ENCODE measurements at places on chromosomes 1 and 21. TPM values are rescaled to one million over a fixed set of nuclear protein-coding genes. Genes with fewer than 3 reads are reported as not detected.

DNA sequence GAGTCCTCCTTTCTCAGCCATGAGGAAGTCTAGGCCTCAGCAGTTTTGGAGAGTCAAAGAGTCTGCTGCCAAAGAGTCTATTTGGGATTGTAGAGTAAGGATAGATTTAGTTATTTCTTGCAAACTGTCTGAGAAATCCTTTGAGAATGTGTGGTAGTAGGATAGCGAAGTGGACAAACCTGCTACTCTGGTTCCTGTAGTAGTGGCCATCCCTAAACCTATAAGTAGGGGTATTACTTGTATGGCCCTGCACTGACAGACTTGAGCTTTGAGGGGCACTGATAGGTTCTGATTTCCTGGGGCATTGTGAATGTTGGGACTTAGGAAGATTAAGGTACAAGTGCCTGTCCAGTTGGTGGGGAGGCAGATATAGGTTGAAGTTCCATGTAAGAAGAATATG is 115.9 kb upstream of the SGIP1 start:
- DNase-seq, result no peak

GRCh38 chr1:223827193-223827663 is 18.5 kb downstream of the TP53BP2 start:
- DNase-seq, result peak; percentile 16

- no peak for DNase-seq
Observed at GRCh38 chr21:29669416-29669815, 270.4 kb downstream of the GRIK1 start.

DNA sequence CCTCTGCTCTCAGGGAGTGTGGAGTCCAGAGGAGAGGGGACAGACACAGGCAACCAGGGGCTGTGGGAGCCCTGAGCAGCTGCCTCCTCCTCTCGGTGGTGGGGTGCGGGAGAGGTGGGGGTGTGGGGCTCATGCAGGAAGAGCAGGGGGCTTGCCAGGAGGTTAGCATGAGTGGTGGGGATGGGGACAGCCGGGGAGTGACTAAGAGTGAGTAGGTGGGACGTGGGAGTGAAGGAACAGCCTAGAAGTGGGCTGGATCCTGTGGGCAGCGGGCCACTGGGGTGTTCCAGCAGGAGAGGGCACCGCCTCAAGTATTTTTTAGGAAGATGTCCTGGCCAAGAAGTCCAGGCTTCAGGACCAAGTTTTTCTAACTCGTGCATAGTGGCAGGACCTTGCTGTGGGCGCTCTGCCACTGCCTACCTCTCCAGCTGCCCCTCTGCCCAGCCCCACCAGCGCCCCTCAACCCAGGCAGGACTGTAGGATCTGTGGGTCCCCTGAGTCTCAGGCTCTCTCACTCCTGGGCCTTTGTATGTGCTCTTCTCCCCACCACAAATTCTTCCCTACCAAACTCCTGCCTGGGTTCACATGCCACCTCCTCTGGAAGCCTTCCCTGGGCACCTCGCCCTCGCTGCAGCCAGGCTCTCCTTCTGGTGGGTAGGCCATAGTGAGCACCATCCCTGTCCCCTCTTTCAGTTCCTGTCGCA is 18.8 kb upstream of the LHX4 start:
- no peak for DNase-seq

DNA sequence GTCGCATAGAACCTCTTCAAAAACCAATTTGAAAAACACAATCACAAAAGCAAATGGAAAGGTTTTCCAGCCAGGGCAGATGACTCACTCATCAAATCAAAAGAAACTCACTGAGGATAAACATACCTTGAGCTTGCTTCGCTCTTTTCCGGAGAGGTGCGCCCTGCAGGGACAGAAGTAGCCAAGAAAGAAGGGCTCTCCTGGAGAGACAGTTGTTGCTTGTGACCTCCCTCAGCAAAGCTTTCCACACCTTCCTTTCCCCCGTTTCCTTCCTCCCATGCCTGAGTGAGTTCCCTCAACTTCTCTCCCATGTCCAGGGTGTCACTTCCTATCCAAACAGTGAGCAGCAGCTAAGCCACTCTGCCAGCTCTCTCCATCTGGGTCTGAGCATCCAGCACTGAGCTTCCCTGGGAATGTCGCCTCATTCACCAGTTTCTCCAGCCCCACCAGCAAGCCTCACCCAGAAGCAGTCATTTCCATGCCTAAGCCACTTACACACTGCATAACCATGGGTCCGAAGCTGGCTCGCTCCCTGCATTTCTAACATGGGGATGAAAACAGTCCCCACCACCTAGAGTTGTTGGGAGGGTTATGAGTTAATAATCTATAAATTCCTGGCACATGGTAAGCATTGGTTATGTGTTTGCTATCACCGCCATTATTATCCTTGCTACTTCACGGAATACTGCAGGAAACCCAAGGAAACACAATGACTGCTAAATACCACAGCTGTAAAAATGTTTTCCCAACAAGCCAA is 75.0 kb downstream of the PTPN14 start:
- DNase-seq, result no peak

GRCh38 chr21:15552914-15553494 is 176.8 kb upstream of the USP25 start:
- DNase-seq, result no peak

The CA6 gene
- not detected for total RNA-seq

The FAM72A gene
- total RNA-seq, result 7.5 TPM

The PDE9A gene
- not detected for total RNA-seq

Data from RPMI7951 (cell line).